ENCODE measurements at places on chromosomes 7 and 10.

DNA sequence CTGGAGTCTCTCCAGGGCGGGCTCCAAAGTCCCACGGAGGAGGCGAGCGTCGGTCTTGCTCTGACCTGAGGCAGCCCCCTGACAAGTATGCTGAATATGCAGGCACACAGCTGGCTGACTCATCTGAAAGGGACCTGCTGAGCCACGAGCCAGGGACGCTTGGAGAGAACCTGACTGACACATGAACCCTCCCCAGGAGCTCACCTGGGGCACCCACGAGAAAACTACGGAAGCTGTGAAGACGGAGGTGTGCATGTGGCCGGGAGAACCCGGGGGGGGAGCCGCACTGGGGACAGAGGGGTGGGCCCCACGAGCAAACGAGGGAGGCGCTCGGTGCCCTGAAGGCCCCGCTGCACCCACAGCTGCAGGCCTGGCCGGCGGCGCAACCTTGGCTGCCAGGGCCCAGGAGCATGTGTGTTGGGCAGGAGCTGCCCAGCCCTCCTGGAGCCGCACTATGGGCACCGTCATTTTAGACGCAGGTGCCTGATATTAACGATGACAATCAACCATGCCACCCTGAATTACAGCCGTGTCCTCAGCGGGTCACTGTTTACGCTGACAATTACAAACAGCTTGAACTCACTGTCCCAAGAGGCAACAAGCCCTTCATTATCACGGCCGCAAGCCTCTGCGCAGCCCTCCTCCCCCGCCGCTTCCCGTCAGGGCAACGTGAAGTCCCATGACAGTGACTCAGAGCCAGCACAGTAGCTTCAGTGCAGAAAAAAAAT is 64.7 kb downstream of the DIP2C start:
- DNase-seq = peak; percentile 75

- DNase-seq = no peak
Measured at GRCh38 chr10:131166486-131166885, 145.0 kb downstream of the TCERG1L start.

DNA sequence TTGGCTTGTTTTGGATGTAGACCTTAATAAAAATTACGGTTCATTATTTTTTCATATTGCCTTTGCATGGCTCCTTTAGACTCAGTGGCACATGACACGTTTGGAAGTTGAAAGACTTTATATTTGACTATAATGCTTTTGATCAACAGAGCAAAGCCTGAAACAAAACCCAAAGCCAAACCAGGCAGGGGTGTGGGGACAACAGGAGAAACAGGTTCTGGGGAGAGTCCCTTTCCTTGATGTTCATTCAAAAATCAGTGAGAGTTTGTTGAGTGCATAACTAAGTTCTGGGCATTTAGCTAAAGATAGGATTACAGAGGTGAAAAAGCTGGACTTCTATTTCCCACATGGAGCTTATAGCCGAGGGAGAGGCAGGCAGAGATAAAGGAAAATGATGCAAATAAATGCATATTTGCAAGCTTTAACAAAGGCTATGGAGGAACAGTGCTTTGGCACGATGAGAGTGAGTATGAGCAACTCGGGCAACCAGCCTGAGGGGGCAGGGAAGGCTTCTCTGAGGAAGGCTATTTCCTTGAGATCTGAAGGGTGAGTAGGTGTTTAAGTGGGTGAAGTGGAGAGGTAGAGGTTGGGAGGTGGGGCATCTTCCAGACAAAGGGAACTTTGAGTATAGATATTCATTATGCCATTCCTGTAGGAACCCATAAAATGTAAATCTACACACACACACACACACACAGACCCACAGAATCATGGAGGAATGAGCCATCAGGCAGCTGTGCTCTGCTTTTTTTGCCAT is 34.5 kb upstream of the PDZD8 start:
- DNase-seq = no peak

GRCh38 chr10:30422981-30423654 is 10.9 kb upstream of the MAP3K8 start:
- DNase-seq = peak; percentile 80

DNA sequence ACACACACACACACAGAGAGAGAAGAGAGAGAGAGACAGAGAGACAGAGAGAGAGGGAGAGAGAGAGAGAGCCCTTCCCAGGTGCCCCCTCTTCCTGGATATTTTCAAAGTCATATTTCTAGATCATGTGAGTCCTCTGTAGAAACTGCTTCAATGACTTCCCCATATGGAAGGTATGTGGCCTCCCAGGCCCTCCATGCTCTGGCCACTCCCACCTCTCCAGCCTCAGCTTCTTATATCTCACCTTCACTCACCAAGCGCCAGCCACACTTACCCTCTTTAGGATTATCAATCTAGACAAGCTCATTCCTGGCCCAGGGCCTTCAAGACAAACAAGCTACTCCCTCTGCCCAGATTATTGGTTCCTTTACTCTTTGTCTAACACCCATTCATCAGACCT is 259.7 kb downstream of the MTERF1 start:
- DNase-seq = no peak

GRCh38 chr7:137366995-137367394 is 23.5 kb upstream of the PTN start:
- DNase-seq = no peak

- DNase-seq = no peak
Measured at GRCh38 chr10:119465085-119465484, 77.4 kb downstream of the RGS10 start.

GRCh38 chr7:15280078-15280733 is 281.6 kb downstream of the AGMO start:
- DNase-seq = no peak

- DNase-seq = no peak
Measured at GRCh38 chr10:31760674-31761081, 168.0 kb downstream of the ARHGAP12 start.

- DNase-seq = no peak
Measured at GRCh38 chr10:1417574-1417973, 319.8 kb downstream of the ADARB2 start.

- DNase-seq = no peak
Measured at GRCh38 chr7:155191901-155192478, 105.7 kb upstream of the INSIG1 start.

- no peak for DNase-seq
Measured at GRCh38 chr7:92777993-92778392, 58.4 kb downstream of the CDK6 start.

GRCh38 chr10:89531359-89531758 is 4.0 kb downstream of the SLC16A12 start:
- DNase-seq = no peak

DNA sequence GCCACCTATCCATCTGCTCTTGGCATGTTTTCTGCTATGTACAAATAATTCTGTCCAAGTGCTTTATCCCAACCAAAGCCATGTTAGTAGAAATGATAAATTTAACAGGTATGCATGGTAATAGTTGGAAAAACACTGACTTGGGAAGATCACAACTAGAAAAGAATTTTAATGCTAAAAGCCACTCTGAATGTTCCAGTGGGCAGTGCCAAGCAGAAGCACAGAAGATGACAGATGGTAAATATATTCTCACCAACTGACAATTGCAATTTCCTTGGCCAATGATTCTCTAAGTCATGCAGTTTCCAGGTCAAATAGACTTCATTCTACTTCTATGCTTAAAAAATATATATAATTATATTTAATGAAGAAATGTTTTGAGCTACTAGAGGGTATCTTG is 83.6 kb upstream of the SEMA3C start:
- peak; percentile 7 for DNase-seq

DNA sequence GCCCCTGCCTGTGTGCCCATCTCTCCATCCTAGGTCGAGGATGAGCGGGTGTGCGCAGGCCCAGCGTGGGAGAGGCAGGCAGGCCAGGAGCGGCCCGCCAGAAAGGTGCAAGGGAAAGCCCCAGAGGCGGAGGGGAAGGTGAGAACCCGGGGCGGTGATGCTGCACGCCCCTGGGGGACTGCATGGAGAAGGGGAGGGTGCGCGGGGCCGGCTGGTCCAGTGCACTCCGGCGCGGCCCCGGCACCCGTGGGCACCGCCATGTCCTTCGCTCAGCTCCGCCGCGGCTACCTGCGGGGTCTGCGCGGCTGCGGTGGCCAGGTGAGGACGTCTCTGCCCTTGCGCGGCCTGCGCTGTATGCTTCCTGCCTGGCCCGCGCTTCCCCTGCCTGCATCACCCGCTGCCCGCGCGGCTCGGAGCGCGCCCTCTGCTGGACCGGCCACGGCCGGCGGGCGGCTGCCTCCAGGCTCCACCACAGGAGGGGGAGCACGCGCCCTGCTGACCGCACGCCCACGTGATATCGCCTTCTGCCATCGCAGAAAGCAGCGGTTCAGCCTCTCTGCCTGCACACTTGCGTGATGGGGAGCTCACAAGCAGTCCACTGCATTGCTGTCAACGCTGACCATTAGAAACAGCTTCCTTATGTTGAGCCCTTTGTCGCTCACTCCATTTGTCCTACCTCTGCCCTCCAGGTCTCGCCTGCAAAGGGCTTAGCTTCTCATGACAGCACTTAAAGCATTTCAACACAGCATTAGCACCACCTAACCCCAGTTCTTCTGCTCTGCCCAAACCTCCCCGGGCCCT is 73.9 kb downstream of the CXCL12 start:
- peak; percentile 83 for DNase-seq

DNA sequence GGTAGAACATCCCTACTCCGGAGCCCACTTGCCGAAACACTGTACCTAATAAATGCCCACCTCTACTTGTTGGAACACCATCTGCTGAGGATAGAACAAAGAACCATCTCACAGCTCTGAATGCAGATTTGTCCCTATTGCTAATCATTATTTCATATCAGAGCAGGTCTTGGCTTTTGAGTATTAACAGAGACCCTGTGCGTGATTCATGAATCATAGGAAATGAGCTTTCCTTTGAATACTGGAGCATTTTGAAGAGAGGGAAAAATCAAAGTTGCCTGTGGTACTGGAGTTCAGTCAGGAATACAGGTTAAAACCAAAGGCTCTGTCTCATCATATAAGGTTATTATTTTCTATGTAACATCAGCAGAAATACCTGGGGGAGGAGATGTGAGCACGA is 1132.3 kb downstream of the XPNPEP1 start:
- no peak for DNase-seq

GRCh38 chr7:135745703-135746312 is 2.8 kb downstream of the FAM180A start:
- peak; percentile 98 for DNase-seq

GRCh38 chr7:108270385-108271015 is 140.3 kb upstream of the LAMB4 start:
- no peak for DNase-seq

- DNase-seq = peak; percentile 81
Measured at GRCh38 chr10:49140304-49141177, 6.7 kb upstream of the FAM170B start.

DNA sequence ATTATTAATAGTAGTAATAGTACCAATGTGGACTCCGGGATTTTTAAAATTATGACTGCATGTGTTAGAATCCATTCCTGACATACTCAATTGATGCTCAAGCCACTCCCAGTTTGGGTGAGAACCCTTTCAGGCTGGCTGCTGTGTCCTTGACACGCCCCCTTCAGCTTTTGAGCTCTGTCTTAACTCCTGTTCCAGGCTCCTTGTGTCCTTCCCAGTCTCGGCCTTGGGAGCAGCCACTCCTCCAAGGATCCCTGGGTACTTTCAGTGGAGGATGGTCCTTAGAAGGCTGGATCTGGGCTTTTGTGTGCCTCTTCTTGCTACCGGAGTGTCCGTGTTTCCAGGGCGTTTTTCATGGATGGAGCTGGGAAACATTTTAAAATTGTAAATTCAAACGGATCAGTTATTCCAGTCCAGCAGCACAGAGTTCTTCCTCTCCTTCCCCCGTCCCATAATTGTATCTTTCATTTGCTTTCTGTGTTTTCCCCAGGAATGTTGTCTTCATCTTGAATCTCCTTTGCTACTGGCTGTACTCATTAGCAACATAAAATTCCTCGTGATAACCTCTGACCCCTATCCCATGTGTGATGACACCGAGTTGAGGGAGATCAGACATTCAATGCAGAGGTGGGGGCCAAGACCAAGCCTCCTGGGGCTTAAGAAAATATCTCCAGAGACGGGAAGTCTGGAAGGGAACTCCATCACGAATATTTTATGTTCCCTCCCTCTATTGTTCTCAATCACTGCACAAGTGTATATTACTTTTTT is 40.0 kb upstream of the PFKFB3 start:
- DNase-seq = peak; percentile 31

DNA sequence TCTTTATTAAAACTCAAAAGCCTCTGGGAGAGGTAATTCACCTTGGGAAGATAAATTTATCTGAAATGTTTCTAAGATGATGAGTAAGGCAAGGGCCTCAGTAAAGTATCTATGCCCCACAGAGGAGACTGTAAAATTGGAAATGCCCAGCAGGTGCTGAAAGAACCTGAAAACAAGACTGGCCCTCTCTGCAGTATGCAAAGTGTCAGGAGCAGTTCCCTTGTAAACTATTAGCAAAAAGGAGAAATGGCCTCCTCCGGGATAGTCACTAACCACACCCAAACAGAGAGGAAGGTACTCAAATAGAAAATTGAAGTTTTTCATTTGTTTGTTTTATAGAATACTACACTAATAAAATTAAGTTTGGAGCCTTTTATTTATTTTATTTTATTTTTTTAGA is 81.2 kb downstream of the FZD1 start:
- no peak for DNase-seq

DNA sequence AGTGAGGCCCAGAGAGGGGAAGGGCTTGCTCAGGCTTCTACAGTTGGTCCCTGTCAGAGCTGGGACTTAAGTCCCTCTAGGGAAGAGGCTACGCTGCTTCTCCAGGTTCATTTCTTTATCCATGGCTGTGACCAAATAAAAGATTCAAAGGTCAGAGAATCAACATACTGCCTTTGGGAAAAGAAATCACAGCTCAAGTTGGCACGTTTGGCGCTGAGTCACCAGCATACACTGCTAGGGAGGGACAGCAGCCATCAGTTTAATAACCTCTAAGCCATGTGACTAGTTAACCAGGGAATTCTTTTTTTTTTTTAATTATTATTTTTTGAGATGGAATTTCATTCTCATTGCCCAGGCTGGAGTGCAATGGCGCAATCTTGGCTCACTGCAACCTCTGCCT is 28.4 kb upstream of the CRHR2 start:
- DNase-seq = peak; percentile 8

- DNase-seq = peak; percentile 64
Measured at GRCh38 chr7:84982199-84982598, 204.7 kb downstream of the SEMA3D start.

DNA sequence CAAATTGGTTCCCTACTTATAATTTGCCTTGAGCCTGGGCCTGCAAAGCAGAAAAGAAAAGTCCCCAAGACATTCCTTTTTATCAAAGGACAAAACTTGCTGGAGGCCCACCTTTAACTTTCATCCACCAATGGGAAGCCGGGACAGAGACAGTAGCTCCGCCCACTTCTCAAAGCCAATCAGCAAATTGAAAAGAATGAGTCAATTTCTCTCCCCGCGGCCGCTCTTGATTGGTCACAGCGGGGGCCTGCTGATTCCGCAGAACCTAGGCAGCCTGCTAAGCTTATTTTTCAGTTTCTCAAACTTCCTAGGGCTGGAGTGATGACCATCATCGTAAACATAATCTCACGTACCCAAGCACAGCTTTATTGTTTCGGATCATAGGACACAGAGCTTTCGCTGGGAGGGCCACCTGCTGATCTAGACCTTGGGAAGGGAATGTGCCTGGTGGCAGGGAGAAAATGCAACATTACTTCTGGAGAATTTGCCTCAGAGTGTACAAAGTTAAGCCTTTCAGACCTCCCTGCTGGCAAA is at the start of gene SLC13A4:
Gene SLC13A4, minus strand, starts transcription at position 51 of the 534 bp plus-strand sequence. CDS start 690 bp downstream, outside the sequence.
- DNase-seq = no peak

GRCh38 chr10:98460837-98461499 is 14.2 kb upstream of the HPS1 start:
- peak; percentile 96 for DNase-seq
